Fibroblast of skin of scalp (primary cell): ENCODE measurements at places on chromosomes 11 and 22.

GRCh38 chr11:111766834-111767142, 599 bp upstream of the PPP2R1B start:
- no peak for DNase-seq

GRCh38 chr22:21641417-21641788, 699 bp upstream of the SDF2L1 start:
- DNase-seq, result peak; percentile 50

GRCh38 chr22:28907311-28908008, 24.1 kb downstream of the ZNRF3 start:
- DNase-seq, result no peak

- no peak for DNase-seq
These were observed 66.0 kb downstream of the SHISAL1 start for GRCh38 chr22:44246615-44247326.

- DNase-seq, result peak; percentile 34
These were observed 14.1 kb upstream of the KIAA0930 start for GRCh38 chr22:45254789-45255278.

GRCh38 chr11:36948460-36949127, 350.6 kb upstream of the RAG2 start:
- DNase-seq, result no peak

DNA sequence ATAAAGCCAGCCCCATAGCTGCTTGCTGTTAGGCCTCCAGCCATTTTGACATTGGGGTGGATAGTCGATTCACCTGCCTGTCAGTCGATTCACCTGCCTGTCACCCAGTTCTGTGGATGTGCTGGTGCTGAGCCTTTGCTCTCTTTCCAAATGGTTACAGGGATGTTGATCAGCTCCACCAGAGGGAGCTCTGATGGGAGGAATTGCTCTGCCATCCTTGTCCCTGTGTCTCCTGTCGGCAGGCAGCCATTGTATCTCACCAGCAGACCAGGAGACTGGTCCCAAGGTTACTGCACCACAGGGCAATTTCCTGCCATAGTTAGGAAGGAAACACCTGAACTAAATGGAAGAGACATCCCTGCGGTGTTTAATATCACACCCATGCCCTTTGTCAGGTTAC, 6.1 kb downstream of the MPEG1 start:
- DNase-seq, result peak; percentile 49

DNA sequence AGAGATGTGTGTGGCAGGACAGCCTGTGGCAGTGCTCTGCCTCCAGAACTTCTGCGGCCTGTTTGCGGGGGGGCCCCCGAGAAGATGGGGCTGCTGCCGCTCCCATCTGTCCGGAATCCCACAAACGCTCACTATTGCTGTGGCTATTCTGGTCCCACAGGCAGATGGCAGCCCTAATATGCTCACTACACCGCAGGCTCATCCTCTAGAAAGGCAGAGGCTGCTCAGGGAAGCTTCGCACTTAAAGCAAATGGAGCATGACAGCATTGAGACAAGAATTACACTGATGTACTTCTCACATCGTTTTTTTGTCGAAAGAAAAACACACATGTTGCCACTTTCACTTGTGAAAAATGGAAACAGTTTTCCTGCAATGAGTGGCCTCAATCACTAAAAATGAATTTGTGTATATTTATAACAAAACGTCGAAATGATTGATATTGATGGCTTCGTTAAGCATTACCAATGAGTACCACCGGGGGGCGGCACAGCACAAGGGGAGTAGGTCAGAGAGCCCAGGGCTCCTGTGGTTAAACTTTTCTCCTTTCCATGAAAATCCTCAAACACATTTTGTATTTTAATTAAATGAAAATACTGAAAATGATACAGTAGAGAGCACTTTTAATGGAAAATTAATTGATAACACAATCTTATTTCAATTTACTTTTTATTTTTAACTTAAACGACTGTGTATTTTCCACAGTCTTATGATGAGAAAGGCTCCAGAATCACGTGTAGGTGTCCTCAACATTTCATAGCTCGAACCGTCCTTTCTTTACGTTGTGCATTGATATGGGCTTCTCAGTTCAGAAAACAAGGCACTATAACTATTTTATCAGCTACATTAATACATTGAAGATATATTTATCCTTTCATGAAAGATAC, 69.1 kb downstream of the CTTN start:
- peak; percentile 50 for DNase-seq

GRCh38 chr11:79834015-79834414, 393.2 kb upstream of the TENM4 start:
- DNase-seq, result no peak

DNA sequence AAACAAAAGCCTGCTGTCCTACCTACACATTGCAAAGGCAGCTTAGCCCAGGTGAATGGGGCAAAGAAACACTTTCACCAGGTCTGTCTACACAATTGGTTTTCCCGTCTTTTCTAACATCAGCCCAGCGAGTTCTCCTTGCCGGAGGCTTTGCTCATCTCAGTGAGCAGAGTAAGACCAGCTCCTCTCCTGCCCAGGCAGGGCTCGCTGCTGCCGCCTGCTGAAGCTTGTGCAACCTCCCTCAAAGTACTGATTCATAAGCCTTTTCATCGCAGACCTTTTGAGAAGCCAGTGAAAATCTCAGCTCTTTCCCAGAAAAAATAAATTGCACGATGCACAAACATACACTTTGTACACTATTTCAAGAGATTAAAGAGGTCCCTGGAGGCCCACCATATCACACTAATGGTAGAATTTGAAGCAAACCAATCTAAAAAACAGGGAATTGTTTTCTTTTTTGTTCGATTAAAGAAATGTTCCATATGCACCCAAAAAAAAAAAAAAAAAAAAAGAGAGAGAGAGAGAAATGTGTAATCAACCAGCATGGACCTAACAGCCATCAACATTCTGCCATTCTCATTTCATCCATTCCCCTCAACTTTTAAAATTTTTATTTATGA, 328.1 kb upstream of the MPPED2 start:
- DNase-seq, result peak; percentile 39

DNA sequence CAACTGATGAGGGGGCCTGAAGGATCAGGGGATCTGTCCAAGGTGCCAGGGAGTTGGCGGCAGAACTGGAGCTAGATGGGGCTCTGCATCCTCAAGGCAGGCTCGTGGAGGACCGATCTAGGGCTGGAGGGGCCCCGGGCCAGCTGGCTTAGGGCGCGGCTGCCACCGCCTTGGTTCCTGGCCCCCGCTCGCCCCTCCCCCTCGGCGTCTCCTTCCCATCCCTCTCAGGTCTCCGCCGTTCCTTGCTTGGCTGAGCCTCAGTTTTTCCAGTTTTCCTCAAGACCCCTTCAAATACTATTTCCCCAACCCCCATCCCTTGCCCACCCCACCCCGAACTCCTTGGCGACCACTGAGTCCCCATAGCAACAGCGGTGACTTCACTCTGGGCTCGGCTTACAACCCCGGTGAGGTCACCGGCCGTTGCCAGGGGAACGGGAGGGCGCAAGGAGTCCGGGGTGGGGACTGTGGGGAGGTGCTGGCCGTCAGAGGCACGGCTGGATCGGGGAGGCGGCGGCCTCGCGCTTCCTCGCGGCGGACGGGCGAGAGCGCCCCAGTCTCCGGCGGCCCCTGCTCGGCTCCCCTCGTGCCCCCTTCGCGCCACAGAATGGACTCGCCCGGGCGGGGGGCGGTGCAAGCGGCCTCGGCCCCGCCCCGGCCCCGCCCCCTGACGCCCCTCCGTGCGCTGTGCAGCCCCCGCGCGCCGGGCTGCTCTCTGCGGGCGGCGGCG, 7.5 kb downstream of the FREY1 start:
- DNase-seq, result peak; percentile 87

DNA sequence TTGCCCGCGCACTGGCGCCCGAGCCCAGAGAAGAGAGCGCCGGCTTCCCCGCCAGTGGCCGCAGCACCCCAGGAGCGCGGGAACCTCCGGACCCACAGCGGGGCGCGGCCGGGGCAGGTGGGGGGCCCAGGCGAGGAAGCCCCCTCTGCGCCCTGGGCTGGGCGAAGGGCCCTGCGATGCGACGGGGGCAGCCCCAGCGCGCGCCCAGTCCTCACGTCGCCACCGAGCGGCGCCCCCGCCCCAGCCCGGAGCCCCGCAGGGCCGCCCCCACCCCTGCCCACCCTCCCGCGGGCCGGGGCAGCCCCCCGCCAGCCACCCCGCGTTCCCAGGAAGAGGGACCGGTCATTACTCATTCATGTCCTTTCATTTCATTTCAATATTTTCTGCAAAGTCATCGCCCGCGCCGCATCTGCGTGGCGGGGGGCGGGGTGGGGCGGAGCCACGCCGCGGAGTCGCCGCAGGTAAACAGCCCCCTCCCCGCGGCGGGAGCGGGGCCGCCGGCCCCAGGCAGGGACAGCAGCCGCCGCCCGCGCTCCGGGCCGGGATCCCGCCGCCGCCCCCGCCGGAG, 673 bp upstream of the PANX2 start:
- DNase-seq, result peak; percentile 30

GRCh38 chr11:130049328-130049771, 20.3 kb upstream of the APLP2 start:
- peak; percentile 29 for DNase-seq

DNA sequence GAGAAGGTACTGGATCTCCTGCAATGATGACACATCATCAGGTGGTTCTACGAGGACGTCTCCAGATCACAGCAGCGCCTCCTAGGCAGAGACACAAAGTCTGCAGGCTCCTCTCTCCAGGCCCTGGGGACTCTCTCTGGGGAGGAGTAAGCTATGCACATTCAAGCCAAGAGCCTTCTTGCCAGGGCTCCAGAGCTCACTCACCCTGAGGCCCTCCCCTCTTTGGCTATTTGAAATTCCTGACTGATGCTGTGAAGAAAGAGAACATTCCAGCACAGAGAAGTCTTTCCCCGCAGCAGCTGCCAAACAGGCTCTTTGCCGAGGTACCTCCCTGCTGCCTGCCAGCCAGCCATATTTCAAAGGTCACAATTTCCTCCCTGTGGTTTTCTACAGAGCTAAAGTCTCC, 204.9 kb downstream of the CSNK2A3 start:
- peak; percentile 98 for DNase-seq

- no peak for DNase-seq
These were observed 43.7 kb downstream of the KREMEN1 start for GRCh38 chr22:29116397-29117123.

DNA sequence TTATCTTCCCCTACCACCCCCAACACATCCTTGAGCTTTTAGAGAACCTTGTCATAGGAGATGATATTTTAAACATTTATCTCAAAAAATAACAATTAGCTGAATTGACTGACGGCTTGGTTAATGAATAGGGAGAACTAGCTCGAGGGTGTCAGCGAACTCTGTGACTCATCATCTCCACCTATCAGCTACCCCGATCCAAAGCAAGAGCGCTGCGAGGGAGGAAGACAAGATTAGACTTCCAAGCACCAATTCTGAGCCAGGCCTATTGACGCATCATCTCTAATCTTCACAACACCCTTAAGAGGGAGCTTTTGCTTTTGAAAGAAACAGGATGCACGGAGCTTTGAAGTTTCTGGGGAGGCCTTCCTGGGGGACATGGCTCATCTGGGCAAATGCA, 51.0 kb upstream of the GALNT18 start:
- no peak for DNase-seq

DNA sequence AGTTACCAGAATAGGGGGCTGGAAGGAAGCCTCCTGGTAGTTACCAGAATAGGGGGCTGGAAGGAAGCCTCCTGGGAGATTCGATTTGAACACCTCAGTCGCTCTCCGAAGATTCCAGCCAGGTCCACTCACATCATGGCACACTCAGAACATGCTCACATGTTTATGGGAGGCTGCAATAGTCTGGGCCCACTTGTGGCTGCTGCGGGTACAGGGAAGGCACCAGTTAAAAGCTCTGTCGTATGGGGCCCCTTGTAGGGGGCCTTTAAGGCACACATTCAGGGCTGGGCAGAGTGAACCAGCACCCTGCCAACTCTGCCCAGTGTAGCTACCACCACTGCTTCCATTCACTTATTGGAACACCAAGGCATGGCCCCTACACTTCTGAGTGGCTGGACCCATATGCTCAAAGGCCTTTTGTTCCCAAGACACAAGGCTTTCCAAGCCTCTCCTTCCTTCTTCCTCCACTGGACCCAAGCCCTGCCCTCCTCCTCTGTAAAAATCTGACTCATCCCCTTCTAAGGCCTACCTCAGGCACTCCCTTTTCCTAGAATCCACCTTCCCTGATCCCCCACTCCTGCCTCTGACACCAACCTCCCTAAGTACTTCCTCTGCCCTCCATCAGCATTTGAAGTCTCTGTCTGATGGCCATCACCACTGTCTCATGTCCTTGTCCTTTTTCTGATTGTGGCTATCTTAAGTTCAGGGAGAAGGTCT, 28.0 kb downstream of the USP35 start:
- no peak for DNase-seq
